Left ventricle myocardium inferior (tissue), 1 donor: ENCODE measurements at places on chromosomes 16 and 17. TPM values are rescaled to one million over a fixed set of nuclear protein-coding genes. Genes with fewer than 3 reads are reported as not detected.

NHLRC4 gene
- total RNA-seq, result 0.11 TPM

DNA sequence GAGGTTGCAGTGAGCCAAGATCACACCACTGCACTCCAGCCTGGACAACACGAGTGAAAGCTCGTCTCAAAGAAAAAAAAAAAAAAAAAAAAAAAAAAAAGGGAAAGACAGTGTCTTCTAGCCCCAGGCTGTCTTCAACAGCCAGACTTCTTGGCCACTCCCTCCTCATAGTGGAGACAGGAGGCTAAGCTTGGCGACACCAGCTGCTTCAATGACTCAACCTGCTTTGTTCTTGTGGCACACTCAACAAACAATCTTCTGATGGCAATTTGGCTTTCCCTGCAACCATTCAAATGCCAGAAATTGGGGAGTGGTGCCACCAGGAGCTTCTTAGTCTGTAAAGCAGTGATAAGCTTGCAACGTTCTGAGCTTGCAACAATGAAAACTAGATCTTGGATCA, 290.4 kb upstream of the DYNLRB2 start:
- no peak overlapping the region for H3K4me3 ChIP-seq
- H3K4me1 ChIP-seq, result no peaks in the 10 kb centered on the region
- no peaks in the 10 kb centered on the region for H3K36me3 ChIP-seq
- no peak overlapping the region for H3K27ac ChIP-seq

GRCh38 chr16:870856-871561, 70.5 kb upstream of the GNG13 start:
- H3K4me1 ChIP-seq, result no peaks in the 10 kb centered on the region
- H3K4me3 ChIP-seq, result no peak overlapping the region
- peaks cover 48% of the 10 kb centered on the region for H3K36me3 ChIP-seq
- DNase-seq, result peak; percentile 10
- no peak overlapping the region for H3K27ac ChIP-seq
- no peaks in the 10 kb centered on the region for H3K27me3 ChIP-seq

DNA sequence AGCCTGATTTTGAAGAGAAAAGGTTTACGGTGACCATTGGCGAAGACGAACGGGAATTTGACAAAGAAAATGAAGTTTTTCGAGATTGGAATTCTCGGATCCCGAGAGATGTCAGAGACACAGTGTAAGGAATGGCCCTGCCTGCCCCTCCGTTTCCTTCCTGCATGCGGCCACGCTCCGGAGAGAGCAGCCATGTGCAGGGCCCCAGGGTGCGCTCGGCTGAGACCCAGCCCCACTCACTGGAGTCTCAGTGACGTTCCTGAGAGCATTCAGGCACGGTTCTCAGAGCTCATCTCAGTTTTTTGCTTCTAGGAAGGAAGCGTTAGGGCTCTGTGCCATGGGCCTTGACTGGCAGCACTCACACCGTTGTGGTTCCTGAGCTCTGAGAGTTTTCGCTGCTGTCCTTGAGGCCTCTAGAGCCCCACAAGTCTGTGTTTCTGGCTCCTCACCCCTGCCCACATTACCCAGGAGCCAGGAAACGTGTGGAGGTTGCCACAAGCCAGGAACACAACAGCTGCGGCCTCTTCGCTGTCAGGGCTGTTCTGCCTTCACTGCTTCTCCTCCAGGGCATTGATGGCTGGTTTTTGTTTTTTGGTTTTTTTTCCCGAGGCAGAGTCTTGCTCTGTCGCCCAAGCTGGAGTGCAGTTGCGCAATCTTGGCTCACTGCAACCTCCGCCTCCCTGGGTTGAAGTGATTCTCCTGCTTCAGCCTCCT, 29.8 kb downstream of the ZC3H18 start:
- H3K4me1 ChIP-seq, result peaks cover 64% of the 10 kb centered on the region
- no peaks in the 10 kb centered on the region for H3K27me3 ChIP-seq
- H3K36me3 ChIP-seq, result peaks cover 56% of the 10 kb centered on the region
- H3K4me3 ChIP-seq, result peak overlapping the region; percentile 26
- peak; percentile 29 for DNase-seq
- H3K27ac ChIP-seq, result peak overlapping the region; percentile 92

CCR7 gene
- total RNA-seq, result not detected

GRCh38 chr17:14112407-14112806, 43.1 kb downstream of the COX10 start:
- DNase-seq, result no peak
- H3K27ac ChIP-seq, result no peak overlapping the region
- no peak overlapping the region for H3K4me3 ChIP-seq
- no peaks in the 10 kb centered on the region for H3K27me3 ChIP-seq
- no peaks in the 10 kb centered on the region for H3K36me3 ChIP-seq
